Posterior cingulate gyrus (tissue), 11 donors: ENCODE measurements at places on chromosomes 13 and 19.

- peak; percentile 97 for DNase-seq
Observed at GRCh38 chr19:940591-941291, 14.9 kb downstream of the ARID3A start.

DNA sequence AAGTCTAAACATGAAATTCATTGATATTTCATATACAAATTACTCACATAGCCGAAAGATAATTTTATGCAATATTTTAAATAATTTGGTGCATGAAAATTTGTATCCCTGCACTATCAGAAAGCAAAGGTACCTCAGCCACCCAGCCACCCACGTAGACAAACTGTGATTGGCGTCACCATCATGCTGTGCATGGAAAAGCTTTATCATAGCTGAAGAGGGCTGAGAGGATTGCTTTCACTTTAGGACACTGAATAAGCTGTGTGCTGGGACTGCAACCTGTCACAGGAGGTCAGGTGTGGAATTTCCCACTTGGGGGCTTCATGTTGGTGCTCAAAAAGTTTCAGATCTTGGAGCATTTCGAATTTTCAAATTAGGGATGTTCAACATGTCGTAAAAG, 96.3 kb downstream of the MYCBP2 start:
- DNase-seq: no peak

DNA sequence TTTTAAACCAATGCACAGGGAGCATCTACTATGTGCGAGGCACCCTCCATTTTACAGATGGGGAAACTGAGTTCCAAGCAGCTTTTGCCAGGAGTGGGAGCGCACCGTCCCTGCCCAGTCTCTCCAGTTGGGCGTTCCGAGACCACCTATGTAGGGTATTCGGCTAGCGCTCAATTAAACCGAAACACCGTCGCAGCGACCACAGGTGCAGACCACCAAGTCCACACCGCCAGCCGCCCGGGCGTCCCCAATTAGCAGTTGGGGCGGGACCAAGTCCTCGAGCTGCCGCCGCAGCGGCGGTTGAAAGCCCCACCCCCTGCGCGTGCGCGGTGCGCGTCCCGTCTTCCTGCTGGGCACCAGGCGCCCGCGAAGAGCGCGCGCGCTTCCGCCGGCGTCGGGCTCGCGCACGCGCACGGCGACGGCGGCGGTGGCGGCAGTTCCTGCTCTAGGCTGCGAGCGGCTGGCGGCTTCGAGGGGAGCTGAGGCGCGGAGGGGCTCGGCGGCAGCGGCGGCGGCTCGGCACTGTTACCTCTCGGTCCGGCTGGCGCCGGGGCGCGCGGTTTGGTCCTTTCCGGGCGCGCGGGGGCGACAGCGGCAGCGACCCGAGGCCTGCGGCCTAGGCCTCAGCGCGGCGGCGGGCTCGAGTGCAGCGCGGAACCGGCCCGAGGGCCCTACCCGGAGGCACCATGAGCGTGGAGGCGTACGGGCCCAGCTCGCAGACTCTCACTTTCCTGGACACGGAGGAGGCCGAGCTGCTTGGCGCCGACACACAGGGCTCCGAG, at the start of gene UPF1:
Gene UPF1, plus strand, starts transcription at position 436 of the 782 bp plus-strand sequence. Its CDS starts 251 bp downstream, at position 687.
- peak; percentile 99 for DNase-seq

- DNase-seq: no peak
Observed at GRCh38 chr13:39894586-39894985, 239.1 kb downstream of the COG6 start.

DNA sequence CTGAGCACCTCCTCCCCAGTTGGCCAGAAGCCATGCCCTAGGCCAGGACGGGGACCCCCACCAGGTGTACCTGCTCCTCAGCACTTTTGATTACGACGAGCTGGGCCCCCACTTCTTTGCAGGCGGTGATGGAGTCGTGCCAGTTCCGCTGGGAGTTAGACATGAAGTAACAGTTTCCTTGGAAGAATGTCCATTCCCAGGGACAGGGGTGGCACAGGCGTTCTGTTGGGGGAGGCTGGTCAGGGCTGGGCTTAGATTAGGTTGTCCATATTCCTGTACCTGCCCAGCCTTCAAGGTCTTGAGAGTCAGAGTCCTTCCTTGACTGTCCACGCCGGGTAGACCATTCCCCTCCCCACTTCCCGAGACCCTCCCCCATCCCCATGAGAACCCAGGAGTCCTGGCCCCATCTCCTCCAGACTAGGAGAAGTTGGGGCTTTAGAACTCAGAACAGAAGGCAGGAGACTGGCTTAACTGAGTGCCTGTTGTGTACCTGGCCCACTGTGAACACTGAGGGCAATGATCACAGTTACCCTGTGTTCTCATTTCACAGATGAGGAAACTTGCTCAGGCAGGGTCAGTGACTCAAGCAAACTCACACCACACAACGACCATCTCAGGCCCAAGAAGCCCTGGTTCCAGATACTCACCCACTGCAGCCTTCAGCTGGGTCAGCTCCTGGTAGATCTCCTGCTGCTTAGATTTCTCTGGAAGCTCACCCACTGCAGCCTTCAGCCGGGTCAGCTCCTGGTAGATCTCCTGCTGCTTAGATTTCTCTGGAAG, 2.3 kb downstream of the CD209 start:
- DNase-seq: no peak

DNA sequence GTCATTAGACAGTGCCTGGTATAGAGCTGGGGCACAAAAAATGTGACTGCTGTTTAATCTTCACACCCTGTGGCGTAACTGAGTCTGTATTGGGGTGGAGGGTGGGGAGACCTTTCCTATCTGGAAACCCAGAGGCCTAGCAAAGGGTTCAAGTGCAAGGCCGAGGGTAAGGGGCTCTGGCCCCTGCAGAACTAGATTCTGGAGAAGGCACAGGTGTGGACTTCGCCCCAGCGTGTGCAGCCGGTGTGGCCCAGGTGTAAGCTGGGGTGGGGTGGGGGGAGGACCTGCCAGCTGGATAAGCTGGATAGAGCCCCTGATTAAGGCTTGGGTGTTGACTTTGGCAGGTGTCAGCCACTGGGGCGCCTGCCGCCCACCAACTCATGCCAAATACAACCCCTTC, 1.3 kb downstream of the RAB3D start:
- no peak for DNase-seq

DNA sequence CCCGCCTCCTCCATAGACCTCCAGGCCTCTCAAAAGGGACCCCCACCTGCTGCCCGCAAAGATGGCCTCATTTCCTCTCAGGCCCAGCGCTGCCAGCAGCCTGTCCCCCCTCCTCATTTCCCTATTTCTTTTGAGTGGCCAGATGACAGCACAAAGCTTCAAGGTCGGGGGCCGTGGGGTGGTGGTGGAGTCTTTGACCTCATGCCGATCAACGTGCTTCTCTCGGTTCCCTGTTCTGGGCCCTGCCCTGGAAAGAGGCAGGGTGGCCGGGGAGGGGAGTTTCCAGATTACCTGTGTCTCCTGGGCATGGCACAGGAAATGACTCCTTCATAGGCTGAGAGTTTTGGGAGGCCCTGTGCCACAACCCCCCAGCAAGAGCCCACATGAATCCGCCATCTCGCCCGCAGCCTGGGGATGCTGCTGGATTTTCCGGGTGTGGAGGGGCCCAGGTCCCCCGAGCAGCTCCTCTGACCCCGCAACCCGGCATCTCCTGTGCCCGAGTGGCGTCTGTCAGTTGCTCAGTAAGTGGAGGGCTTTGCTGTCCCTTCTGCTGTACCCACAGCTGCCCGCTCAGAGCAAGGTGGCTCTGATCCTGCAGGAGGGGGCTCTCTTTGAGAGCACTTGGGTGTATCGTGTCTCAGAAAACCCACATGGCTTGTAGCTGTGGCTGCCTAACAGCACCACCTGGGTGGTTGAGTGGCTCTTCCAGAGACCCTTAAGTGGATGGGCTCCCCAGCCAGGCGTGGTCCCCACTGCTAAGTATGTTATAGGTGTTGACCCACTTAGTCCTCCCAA, 139.4 kb downstream of the SIPA1L3 start:
- peak; percentile 61 for DNase-seq

DNA sequence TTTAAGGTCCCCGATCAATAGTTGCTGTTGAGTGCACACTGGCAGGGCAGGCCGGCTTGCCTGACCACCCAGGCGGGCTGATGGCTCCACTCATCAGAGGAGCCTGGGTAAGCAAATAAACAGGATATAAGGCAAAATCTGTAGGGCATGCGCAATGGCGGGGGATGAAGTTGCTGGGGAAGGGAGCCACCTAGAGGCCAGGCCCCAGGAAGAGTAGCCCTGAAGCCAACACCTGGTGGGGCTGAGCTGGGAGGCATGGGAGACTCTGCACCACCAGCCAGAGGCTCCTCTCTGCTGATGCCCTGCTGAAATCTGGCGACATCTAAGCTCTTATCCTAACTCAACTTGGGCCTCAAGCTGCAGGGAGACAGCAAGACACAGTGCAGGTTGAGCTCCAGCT, 324.3 kb downstream of the ZNF536 start:
- no peak for DNase-seq

DNA sequence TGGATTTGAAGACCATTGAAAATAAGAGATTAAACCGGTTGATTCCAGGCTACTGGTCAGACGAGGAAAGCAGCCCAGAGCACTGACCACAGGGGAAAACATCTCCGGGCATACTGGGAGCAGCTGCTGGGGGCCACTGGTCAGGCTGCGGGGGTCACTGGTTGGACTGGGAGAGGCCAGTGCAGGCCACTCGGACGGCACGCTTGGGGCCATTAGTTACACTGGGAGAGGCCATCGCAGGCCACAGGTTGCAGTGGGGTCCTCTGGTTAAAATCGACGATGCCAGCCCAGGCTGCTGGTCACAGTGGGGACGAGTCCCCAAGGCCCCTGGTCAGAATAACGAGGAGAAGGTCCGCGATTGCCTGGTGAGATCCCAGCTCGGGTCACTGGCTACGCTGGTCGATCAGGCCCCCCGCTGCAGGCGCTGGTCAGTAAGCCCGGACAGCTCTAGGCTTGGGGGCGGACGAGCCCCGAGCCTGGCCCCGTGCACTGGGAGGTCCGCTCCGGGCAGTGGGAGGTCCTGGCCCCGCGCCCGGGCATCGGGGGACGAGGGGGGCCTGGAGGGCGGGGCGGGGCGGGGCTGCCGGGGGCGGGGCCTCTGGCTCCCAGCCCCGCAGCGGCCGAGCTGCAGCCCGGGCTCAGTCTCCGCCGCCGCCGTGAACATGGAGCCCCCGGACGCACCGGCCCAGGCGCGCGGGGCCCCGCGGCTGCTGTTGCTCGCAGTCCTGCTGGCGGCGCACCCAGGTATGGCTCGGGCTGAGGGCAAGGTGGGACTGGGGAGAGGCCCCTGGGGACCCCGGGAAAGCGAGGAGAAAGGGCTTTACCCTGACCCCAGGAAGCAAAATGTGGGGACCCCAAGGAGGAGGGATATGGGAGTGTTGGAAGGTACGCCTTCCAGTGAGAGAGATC, at the start of gene BCAM:
Gene BCAM, plus strand, starts transcription at position 641 of the 909 bp plus-strand sequence. Its CDS starts 22 bp downstream, at position 663.
- DNase-seq: peak; percentile 29

DNA sequence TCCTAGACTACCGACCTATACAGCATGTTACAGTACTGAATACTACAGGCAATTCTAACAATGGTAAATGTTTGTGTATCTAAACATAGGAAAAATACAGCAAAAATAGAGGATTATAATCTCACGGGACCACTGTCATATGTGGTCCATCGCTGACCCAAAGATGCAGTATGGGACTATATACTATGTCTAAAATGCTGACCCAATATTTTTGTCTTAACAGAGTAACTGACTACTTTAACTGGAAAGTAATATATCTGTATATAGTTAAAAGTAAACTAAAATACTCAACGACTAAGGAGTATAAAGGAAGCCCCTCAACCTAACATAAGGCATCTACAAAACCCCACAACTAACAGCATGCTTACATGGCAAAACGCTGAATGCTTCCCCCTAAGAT, 4.4 kb upstream of the TMEM86B start:
- DNase-seq: no peak

DNA sequence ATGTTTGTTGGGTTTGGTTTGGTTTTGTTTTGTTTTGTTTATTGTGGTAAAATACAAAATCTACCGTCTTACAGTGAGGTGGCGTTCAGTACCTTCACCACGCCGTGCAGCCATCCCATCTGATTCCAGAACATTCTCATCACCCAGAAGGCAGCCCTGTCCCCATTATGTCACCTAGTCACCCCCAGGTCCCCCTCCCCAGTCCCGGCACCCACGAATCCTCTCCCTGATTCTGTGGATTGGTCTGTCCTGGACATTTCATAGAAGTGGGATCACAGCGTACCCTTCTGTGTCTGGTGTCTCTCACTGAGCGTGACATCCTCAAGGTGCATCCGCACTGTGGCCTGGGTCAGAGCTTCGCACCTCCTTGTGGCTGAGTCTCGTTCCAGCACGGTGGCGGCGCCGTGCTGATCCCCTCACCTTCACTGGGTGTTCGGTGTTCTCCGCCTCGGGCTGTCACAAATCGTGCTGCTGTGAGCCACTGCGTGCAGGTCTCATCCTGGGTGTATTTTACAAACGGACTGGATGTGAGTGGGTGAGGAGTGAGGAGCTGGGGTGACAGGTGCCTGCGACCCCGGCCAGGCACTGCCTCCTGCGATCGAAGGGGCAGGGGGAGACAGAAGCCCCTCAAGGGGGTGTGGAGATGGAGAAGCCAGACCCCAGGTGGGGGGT, 580 bp upstream of the TEKTIP1 start:
- DNase-seq: no peak

- DNase-seq: no peak
Observed at GRCh38 chr13:41546372-41547190, 89.2 kb downstream of the RGCC start.
